ENCODE measurements at places on chromosomes 7 and 10.
A peak's percentile ranks its signal among the peaks of the same experiment; 100 is the strongest.

DNA sequence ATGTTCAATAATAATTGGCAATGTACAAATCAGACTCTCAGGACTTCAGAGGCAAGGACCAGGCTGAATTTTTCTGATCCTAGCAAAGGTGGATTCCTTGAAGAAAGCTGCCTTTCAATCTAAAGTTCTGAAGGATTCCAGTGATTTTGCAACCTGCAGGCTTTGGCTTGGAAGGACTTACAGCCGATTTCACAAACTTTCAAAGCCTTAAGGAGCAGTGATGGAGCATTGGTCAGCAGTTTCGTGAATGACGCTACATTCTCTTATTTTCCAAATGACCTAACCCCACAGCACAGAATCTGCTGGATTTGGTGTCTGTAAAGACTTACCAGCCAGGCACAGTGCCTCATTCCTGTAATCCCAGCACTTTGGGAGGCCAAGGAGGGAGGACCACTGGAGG is 167.5 kb downstream of the ARHGAP12 start:
- DNase-seq = no peak

GRCh38 chr10:26869528-26869927 is 8.8 kb upstream of the ABI1 start:
- DNase-seq = no peak

- no peak for DNase-seq
These were observed 276.3 kb downstream of the DNAJB9 start for GRCh38 chr7:108845951-108846350.

- peak; percentile 40 for DNase-seq
These were observed 209.9 kb downstream of the USP6NL start for GRCh38 chr10:11401264-11402235.

DNA sequence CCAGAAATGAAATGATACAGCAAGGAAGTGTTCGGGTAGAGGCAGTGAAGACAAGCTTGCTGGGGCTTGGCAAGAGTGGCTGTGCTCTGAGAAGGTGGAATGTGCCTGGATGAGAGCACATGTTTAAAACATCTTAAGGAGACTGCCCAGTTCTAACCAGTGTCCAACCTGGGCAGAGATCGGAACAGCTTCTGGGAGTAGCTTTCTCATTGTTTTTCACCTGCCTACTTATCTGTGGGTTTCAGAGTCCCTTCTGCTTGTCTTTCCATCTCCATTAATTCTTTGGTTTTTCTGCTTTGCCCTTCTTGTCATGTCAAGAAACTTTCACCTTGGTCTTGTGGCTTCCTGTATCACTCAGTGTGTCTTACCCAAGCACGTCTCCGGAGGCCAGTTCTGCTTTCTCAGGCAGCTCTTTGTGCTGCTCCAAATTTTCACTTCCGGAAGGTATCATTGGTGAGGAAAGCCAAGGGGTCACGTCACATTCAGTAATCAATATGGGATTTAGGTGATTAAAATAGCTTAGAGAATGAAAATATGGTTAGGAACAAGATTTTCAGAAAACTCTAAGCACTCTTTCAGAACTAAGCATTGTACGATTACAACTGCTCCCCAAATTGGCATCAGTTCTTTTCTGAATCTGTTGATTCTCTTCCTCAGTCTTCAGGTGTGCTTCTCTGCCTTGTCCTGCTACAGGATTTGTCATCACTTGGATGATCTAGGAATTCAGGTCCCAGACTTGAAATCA is 5.5 kb upstream of the LAMB4 start:
- DNase-seq = no peak

DNA sequence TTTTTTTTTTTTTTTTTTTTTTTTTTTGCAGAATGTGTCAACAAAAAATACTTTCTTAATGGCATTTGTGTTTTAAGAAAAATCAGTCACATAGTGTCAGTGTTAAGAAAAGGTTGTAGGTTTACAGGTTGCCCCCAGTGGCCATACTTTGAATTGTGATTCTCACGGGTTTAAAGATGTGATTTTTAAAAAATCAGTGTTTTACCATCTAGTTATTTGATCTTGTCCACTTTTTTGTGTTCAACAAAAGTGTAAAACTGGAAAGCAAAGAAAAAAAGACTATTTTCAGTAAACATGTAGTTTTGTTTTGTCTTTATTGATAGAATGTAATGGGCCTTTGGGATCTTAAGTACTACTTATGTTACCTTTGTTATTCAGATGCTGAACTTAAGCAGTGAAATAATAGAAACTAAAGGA is 25.7 kb downstream of the SUV39H2 start:
- DNase-seq = no peak

DNA sequence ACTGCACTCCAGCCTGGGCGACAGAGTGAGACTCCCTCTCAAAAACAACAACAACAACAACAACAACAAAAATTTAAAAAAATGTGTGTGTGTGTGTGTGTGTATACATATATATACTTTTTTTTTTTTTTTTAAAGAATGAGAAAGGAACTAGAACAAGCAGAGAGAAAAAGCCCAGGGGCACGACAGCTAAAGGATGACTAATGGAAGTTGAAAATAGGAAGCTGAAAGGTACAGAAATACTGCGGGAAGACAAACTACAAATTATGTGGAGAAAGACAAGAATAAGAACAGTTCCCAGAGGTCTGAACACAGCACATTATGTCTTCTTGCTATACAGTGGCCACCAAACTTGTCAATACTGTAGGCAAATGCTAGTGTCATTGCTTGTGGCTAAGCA is 141.9 kb upstream of the PRSS1 start:
- no peak for DNase-seq

DNA sequence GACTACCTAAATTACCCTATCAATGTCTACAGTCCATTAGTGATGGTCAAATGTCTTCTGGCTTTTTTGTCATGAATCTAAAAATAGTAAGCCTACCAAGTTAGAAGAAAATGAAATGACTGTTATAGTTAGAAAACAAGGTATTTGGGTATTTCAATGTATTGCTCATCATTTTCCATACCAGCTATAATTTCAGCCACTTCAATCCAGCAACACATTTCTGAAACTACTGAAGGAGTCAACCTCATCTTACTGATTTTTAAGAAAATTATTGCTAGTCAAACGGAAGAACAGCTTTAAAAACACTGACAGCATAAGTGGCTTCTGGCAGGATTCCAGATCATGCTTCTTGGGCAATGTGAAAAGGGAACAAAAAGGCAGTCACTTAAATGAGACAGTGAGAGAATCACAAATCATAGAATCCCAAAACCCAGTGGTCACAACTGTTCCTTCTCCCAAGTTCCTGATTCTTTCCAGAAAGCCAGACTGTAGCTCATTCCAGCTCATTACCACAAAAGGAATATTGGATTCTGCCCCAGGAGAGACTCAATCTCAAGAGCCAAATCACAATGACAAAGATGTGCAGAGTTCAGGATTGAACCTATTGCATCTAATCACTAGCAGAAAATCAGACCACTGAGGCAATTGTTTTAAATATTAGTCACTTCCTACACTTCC is 61.2 kb upstream of the LRRN3 start:
- DNase-seq = no peak

GRCh38 chr7:65381742-65382141 is 8.1 kb downstream of the ZNF92 start:
- DNase-seq = no peak

GRCh38 chr10:129706523-129706922 is 239.5 kb downstream of the MGMT start:
- DNase-seq = no peak

- no peak for DNase-seq
These were observed 196.5 kb downstream of the ZNF438 start for GRCh38 chr10:30835146-30835545.

GRCh38 chr10:20682782-20683181 is 214.3 kb downstream of the NEBL start:
- DNase-seq = no peak

- DNase-seq = no peak
These were observed 167.6 kb upstream of the PITRM1 start for GRCh38 chr10:3340127-3340730.

DNA sequence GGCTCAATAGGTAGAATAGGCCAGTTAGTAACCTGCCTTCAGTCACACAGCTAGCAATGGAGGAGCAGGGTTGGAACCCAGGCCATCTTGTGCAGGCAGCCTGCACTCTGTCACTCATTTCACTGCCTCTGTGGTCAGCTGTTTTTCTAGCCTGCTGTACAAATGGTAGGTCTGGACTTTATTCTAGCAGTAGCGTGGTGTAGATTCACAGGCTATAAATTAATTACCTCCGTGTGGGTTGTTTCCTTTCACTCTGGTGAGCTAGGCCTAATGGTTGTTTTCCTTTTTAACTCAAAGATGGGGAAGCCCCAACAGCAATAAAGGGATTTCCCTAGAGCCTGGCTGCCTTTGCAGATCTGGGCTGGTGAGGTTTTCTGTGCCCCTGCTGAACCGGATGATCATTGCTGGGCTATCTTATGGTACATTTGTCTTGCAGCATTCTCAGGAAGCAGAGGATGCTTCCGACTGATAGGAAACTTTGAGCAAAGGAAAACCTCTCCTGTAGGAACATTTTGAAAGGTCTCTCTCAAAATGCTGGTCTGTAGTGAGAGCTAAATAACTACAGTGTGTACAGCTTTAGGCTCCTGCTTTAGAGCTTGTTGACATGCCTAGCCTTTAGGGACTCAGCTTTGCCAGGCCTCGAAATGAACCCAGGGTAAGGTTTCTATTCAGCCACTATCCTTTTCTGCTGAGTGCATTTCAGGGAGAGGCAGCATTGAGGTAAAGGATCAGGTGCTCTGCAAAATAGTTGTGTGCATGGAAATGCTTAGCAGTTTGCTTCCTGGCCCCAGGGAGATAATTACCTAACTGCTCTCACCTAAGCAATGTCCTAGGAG is 157.4 kb downstream of the ST7 start:
- no peak for DNase-seq

DNA sequence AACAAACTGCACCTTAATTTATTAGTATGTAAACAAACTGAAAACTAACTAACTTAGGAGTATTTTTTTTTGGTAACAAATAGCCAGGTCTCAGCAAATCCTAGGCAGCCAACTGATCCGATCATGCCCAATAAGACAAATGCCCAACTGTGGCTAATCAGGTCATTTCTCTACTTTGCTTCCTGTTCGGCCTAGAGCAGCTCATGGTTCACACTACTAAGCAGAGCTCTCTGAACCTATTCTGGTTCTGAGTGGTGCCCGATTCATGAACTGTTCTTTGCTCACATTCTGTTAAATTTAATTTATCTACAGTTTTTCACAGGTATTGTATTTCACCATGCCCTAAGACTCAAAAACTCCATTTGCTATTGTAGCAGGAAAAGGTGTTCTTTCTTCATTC is 55.1 kb downstream of the CCDC3 start:
- DNase-seq = no peak

- DNase-seq = peak; percentile 91
These were observed 19.5 kb upstream of the GNA12 start for GRCh38 chr7:2863461-2864066.

DNA sequence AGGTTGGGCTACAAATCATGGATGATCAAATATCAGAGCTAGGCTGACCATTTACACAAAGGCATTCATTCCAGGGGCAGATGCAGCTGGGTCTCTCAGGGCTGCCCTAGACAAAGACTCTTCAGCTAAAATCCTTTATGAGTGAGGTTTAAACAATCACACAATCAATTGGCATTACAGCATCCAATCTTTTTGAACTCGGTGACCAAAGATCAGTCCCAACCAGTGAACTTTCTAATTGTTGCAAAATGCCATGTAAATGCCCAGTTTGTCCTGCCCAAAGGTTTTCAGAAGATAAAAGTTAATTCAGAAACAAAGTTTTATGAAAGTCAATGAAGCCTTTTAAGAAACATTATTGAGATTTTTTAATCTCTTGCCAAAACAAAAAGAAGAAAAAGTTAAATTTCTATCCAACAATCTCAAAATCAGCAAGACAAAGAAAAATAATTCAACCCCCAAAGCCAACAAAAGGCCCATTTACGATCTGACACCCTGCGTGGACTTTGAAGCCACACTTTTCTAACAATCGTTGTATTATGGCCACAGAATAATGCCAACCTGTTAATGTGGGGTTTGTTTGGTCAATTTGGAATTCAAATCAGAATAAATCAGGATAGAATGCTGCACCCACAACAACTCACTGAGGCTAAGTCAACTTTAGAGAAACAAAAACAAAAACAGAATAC is 40.9 kb downstream of the GPR37 start:
- DNase-seq = no peak
